ENCODE measurements at places on chromosomes 11 and 22.

DNA sequence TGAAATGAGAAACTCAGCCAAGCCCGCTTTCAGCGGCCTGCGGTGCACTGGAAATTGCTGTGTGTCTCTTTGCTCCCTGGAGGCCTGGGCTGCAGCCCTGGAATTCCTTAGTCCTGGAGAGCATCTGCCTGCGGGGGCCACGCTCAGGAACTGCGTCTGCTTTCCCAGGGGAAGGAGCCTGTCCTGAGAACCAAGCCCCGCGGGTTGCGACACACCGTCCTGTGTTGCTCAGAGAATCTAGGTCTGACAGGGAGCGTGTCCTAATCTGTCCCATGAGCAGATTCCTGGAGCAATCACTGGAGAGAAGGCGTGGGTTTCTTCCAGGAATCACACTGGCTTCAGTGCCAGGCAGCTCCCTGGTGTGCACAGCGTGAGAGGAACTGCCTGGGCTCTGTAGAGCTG lies 708.1 kb downstream of the BRD1 start:
- DNase-seq, result no peak

DNA sequence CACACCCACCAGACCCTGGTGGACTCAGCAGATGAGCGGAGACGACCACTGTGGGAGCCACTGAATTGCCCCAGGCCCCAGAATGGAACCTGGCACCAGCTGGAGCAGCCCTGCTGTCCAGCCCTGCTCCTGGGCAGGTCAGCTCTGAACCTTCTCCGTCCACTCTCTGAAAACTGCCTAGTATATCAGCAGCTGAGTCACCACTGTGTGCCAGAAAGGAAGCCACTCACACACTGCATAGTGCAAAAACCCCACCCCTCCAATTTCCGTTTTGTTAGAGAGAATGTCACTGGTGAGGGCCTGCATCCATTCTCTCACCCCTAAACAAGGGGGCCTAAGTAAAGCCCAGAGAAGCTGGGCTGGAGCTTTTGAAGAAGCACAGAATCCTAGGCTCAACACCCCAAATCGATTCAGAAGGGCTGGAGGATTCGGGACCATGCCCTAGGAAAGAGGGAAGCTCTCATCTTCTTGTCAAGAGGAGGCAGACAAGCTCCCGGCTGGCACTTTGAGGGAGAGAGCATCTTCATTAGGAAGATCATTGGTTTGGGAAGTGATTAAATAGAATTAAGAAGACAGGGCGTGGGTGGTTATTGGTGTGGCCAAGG lies 44.5 kb downstream of the GALNT18 start:
- DNase-seq, result no peak

- DNase-seq, result no peak
These were observed 37.7 kb upstream of the SPON1 start for GRCh38 chr11:13924801-13925327.

DNA sequence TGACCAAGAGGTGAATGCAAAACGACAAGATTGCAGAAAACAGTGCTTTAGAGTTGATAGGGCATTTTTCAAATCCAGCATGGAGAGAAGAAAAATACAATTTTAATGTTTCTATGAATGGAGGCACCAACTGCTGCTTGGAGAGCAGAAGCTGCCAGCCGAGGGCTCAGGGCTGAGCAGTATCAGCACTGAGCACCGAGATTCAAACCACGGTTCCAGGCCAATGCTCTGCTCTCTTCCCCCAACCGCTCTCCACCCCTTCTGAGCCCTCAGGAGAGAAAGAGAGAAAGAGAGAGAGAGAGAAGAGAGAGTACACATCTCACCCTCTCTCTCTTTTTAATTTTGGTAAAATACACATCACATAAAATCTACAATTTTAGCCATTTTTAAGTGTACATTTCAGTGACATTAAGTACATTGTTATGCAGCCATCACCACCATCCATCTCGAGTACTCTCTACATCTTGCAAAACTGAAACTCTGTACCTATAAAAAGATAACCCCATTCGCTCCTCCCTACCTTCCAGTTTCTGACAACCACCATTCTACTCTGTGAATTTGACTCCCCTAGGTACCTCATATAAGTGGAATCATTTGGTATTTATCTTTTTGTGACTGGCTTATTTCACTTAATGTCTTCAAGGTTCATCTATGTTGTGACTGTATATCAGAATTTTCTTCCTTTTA lies 333.3 kb downstream of the MIAT start:
- no peak for DNase-seq

DNA sequence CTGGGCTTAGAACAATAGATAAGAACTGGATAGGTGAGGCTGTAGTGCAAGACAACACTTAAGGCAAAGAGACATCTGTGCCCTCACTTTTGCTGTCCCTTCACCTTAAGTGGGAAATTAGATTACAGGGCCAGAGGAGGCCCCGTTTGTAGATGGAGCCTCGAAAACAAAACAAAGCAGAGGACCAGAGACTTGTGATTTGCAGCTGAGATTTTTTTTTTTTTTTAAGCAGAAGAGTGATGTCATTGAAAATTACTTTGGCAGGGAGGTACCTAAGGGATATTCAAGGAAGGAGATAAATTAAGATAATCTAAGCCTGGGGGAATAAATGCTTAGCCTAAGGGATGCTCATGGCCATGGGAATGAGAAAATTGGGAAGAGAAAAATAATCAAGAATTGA lies 31.4 kb downstream of the ZC3H12C start:
- DNase-seq, result no peak

DNA sequence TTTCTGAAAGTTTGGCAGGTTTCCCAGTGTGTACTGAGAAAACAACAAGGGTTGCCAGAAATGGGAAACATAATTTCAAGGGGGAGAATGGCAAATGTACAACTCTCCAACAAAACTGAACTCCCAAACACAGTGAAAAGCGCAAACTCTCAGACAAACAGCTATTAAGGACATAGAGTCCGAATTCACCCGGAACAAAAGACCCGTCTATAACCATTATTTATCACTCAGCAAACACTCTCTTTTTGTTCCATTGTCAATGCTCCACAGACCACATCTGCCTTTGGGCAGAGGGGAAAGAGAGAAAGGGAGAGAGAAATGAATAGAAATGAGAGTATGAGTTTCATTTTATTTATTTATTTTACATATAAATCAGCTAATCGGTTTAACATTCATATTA lies 21.7 kb downstream of the KIRREL3 start:
- DNase-seq, result no peak

GRCh38 chr22:26835929-26836528 lies 178.6 kb downstream of the MIAT start:
- DNase-seq, result no peak

DNA sequence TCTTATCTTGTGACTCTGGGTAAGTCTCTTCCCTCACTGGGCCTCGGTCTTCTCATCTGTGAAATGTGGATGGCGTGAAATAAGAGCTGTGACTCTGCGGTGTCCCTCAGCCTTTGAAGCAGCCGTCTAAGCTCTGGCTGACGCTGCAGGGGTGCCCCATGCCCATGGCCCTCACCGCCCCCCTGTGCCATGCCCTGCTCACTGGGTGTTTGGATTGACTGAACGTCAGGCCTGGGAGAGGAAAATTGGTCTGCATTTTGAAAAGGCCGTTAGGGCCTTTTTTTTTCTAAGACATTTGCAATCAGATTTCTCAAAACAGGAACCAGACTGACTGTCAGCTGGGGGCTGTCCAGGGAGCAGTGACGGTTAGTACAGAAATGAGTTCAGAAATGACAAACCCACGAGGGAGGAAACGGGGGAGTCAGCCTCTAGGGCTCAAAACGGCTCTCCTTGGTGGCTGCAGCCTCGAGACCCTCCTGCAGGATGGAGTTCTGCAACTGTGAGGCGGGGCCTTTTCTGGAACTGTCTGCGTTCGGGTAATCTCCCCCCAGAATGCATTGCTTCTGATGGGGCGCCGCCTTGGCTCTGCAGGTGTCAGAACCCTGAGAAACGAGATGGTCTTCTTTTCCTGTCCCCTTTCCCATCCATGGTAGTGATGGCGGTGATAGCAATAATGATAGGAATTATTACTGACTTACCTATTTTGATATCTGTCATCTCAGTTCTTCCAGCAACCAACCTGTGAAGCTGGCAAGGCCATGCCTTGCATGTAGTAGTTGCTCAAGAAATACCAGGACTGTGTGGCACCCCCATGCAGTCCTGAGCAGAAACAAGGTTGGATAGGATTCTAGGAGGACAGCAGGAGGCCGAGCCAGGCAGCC lies 2.0 kb downstream of the GRK2 start:
- DNase-seq, result no peak
